Type B pancreatic cell (in vitro differentiated cells): ENCODE measurements at places on chromosomes 11 and 22. TPM values are rescaled to one million over a fixed set of nuclear protein-coding genes. Genes with fewer than 3 reads are reported as not detected.

GRCh38 chr11:2771758-2772466 is 72.1 kb upstream of the KCNQ1OT1 start:
- DNase-seq: peak; percentile 70

DNA sequence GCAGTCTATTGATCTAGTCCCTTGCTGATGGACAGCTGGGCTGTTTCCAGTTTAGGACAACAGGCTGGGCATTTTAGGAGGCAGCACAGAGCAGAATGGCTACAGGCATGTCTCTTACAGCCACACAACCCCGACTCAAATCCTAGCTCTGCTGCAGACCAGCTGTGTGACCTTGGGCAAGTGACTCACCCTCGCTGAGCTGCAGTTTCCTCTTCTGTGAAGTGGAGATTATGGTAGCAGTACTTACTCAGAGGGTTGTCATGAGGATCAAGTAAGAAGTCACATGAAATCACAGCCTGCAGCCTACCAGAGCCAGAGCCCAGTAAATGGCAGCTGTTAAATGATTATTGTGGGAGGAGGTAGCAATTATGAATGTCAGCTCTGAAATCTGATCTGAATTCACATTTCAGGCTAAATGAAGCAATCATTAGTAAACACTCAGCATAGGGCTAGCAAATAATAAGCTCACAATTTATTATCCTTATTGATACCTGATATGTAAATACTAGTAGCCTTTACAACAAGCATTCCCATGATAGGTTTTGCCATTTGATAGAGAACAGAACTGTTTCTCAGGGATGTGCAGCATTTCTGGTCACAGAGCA is 58.9 kb downstream of the MYEOV start:
- no peak for DNase-seq

- no peak for DNase-seq
Measured at GRCh38 chr11:35112056-35112845, 26.7 kb upstream of the CD44 start.

DNA sequence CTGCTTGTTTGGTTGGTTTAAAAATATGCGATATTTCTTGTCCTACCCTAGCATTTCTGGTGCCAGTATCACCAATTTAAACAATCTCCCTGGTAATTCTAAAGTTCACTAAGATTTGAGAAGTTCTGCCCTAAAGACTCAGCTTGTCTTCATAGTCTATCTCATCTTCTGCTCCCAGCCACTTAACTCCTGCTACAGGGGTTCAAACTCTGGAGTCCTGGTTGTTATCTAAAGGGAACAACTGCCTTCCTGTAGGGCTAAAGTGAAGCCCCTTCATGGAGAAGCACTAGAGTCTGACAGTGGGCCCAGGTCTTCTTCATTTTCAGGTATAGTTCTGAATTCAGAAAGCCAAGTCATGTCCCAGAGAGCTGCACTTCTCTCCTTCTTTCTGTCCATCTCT is 73.2 kb downstream of the CTNND1 start:
- no peak for DNase-seq

- DNase-seq: no peak
Measured at GRCh38 chr22:32482708-32483107, 8.1 kb downstream of the FBXO7 start.

GRCh38 chr11:20042045-20042639 is 118.1 kb downstream of the DBX1 start:
- DNase-seq: no peak

- peak; percentile 82 for DNase-seq
Measured at GRCh38 chr11:82733444-82734119, at the start of gene FAM181B. FAM181B (minus strand) TSS chr11:82733864; CDS start chr11:82733729, 135 bp downstream.

- DNase-seq: no peak
Measured at GRCh38 chr22:48321986-48322545, 1505.6 kb downstream of the BRD1 start.

DNA sequence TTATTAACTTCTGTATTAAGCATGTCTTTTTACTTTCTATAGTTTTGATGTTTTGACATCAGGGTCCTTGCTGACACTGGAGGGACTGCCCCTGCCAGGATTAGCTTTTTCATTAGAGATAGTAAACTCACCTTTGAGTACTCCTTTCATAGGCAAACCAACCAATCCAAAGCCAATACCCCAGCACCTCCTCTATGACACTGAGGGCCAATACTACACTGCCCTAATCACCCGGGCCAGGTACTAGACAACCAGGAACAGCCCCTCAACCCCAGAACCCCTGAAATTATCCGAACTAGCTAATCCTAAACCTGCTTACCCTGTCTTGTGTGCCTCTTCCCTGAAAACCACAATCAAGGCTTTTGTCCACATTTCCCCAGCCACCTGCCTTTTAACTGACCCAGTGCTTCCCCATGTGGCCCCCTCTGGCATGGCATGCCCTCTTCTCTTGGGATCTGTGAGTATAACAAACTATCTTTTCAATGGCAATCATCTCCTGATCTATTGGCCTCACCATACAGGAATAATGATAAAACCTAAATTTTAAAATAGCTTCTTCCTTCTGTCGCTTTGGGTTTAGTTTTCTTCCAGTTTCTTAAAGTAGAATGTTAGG is 31.2 kb downstream of the RAB6A start:
- DNase-seq: no peak

GRCh38 chr22:30026756-30027155 is 53.5 kb upstream of the HORMAD2 start:
- DNase-seq: no peak

- DNase-seq: no peak
Measured at GRCh38 chr22:29854432-29854831, 16.4 kb upstream of the ASCC2 start.

DNA sequence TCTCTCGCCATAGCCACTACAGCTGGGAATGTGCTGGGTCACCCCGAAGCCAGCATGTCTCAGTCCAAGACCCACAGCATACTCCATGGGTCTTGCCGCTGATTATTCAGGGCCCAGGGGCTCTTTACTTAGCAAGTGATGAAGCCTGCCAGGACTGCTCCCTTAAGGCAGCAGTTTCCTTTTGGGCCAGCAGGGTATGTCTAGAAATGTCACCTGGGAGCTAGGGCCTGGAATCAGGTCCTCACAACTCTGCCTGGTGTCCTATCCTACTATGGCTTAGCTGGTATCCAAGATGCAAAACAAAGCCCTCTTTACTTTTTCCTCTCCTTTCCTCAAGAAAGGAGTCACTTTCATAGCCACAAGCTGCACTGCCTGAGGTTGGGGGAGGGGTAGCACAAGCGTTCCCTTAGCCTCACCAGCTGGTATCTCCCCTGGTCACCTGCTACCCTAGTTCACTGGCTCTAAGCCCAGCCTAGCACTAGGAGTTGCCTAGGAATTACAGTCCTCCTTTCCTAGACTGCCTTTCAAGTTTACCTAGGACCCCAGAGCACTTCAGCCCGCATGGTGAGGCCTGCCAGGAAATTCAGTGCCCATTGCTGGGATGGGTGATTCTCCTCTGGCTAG is 22.6 kb upstream of the NCR3LG1 start:
- no peak for DNase-seq

DNA sequence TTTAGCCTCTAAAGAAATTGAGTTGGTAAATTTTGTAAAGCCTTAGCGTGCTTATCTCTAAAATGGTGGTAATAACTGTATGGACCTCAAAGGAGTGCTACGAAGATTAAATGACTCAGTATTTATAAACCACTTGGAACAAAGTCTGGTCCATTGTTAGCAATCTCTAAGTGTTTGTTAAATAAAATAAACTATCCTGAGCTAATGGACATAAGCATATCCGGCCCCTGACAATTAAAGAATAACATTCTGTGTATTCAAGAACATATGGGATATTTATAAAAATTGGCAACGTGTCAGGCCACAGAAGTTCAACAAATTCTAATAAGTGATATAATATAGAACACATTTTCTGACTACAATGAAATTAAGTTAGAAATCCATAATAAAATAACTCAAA is 71.0 kb downstream of the MYEOV start:
- no peak for DNase-seq

DNA sequence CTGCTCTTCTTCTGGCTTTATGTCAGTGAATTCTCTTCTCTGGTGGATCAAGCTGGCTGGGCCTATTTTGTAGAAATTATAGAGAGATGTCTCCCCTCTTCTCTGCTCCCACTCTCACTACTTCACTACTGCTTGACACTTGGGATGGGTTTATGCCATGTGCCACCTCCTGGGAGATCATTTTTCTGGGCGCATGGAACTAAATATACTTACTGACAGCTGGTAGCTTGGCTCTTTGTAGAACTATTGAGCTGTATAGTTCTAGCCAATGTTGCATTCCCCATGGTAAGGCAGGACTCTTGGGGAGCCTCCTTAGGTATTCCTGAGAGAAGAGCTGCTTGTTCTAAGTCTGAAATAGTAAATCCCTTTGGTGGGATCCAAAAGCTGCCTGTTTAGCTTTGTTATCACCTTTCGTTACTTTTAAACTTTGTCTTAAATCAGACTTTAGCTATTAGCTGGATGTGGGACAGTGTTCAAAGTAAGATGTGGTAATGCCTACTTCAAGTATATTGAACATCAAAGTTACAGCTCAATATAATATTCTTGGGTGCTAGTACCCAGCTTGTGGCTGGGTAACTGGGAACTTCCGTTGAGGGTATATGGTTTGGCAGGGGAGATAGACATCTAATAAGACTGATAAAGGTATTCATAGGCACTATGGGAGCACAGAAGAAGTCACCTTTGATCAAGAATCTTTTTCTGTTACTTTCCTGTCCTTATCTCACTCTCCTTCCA is 87.5 kb upstream of the RRM1 start:
- DNase-seq: no peak

- no peak for DNase-seq
Measured at GRCh38 chr11:28144808-28145207, 36.6 kb downstream of the METTL15 start.

GRCh38 chr11:125156346-125157117 is 8.0 kb upstream of the PKNOX2 start:
- no peak for DNase-seq

DNA sequence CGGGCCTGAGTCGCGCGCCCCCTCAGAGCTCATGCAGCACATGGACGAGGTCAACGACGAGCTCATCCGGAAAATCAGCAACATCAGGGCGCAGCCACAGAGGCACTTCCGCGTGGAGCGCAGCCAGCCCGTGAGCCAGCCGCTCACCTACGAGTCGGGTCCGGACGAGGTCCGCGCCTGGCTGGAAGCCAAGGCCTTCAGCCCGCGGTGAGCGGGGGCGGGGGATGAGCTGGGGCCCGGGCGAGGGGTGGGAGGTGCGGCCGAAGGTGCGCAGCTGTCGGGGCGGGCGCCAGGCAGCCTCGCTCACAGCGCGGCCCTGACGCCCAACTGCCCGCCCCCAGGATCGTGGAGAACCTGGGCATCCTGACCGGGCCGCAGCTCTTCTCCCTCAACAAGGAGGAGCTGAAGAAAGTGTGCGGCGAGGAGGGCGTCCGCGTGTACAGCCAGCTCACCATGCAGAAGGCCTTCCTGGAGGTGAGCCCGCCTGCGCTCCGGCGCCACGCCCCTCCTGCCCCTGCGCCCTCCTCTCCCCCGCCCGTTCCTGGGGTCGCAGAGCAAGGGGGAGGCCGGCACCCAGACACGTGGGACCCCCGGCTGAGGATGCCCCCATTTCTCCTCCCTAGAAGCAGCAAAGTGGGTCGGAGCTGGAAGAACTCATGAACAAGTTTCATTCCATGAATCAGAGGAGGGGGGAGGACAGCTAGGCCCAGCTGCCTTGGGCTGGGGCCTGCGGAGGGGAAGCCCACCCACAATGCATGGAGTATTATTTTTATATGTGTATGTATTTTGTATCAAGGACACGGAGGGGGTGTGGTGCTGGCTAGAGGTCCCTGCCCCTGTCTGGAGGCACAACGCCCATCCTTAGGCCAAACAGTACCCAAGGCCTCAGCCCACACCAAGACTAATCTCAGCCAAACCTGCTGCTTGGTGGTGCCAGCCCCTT is 20.5 kb downstream of the EPS8L2 start:
- peak; percentile 81 for DNase-seq

DNA sequence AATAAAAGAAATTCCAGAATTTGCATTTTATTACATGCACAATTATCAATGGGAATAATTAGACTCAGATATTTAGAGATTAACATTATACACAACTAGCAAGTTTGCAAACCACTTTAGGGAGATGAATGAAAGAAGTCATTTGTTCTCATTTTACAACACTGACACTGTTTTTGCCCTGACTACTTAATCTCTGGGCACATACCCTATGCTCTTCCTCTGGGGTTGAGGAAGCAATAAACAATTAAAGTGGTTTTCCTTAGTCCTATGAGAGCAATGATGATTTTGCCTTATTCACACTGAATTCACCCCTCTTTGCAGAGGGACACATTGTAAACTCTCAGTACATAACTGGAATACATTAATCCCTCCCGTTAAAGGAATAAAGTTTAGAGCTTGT is 72.7 kb downstream of the TRPC6 start:
- no peak for DNase-seq

GRCh38 chr11:24965748-24966147 is 468.9 kb downstream of the LUZP2 start:
- DNase-seq: no peak

- no peak for DNase-seq
Measured at GRCh38 chr11:121996574-121996973, 119.4 kb downstream of the BLID start.

DNA sequence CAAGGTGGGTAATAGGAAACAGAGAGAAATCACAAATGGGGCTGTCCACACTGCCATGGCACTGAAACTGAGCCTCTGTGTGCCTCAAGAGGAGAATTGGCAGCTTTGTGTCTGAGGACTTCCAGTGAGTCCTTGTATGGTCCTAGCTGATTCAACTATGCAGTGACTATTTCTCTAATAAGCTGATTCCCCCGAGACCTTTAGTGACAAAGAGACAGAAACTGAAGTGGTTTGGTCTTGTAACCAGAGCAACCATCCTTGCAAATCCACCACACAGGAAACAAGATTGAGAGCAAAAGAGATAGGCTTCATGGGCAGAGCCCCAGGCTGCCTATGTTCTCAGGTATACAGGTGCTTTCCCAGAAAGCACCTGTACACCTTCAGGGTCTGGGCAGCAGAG is 1038.5 kb downstream of the NTM start:
- no peak for DNase-seq

GRCh38 chr22:40247976-40248375 is 70.3 kb downstream of the TNRC6B start:
- no peak for DNase-seq

DNA sequence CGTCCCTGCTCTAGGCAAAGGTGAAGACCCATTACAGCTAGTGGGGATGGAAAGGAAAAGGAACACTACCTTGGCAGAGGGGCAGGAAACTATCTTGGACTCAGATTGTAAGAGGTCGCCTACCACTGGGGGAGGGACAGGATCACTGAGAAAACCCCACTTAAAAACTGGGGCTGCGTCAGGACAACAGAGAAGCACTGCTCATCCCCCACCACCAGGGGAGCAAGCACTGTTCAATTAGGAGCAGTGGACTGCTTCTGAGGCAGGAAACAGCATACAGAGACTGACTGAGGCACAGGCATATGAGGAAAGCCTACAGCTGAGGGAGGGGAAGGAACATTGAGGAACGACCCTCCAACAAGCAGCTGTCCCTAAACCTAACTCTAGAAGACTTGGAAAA is 20.8 kb upstream of the DLAT start:
- no peak for DNase-seq

GRCh38 chr11:119056421-119056999 is 495 bp downstream of the HYOU1 start:
- no peak for DNase-seq

- no peak for DNase-seq
Measured at GRCh38 chr22:17897858-17898257, 123.6 kb upstream of the BID start.

- DNase-seq: no peak
Measured at GRCh38 chr11:109401545-109401944, 20.4 kb upstream of the C11orf87 start.

The RTN4R gene
- 9.0 and 12.8 TPM in 2 replicates for total RNA-seq

The GAB2 gene
- 23.3 and 24.5 TPM in 2 replicates for total RNA-seq

The APOBEC3B gene
- total RNA-seq: 6.7 and 7.1 TPM in 2 replicates

The FGF4 gene
- 0.22 TPM in 1 of 2 replicates, not detected in the other for total RNA-seq

The CARD18 gene
- total RNA-seq: not detected in 2 replicates

The NXPE1 gene
- 0.27 and 0.36 TPM in 2 replicates for total RNA-seq

The CHRNA10 gene
- total RNA-seq: 1.5 and 2.9 TPM in 2 replicates

The SHISAL1 gene
- 2.3 and 2.8 TPM in 2 replicates for total RNA-seq
